ENCODE measurements at places on chromosomes 12 and 14. TPM values are rescaled to one million over a fixed set of nuclear protein-coding genes. Genes with fewer than 3 reads are reported as not detected.

GRCh38 chr12:83156815-83157214 is 470.1 kb downstream of the TMTC2 start:
- H3K27me3 ChIP-seq: no peaks in the 10 kb centered on the region
- DNase-seq: no peak
- no peaks in the 10 kb centered on the region for H3K4me1 ChIP-seq
- no peak overlapping the region for H3K27ac ChIP-seq

DNA sequence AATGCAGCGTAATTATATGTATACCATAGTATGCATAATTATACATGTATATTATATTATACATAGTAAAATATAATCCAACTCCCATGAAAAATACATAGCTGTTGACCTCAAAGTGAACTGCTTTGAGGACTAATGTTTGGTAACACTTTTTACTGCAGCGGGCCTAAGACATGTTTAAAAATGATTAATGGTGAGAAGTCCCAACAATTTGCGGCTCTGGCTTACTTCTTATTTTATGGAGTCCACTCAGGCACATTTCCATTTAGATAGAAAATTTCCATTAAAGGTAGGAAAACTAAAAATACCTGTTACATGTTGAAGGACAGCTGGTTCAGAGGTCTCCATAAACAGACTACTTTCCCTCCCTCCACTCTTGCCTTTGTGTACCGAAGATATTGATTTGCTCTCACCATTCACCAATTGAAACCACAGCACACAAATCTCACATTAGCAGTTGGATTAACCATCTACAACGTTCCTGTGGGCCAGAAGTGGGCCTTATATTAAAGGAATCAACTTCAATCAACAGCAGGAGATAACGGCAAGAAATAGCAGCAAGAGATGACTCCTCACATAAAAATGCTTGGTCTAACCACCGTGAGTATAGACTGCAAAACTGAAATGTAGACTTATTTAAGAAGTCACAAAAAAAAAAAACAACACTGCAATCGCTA is 14.1 kb upstream of the NT5DC3 start:
- H3K27ac ChIP-seq: no peak overlapping the region
- DNase-seq: no peak

DNA sequence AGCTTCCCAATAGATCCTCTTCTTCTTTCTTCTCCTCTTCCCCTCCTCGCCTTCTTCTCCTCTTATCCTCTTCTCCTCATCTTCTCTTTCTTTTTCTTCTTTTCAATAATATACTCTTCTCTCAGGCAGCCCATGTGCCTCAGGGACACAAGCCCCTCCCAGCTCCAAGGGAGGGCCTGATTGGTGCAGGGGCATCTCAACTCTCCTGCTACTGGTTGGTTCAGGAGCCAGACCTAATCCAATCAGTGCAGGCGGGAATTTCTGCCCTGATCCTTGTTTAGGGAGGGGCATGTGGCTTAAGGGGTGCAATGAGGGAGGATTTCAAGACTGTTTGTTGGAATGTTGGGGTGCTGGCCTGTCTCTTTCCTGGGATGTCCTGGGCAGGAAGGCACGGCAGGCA is 9.0 kb downstream of the SERPINA12 start:
- no peak for DNase-seq
- H3K27ac ChIP-seq: no peak overlapping the region
- H3K4me3 ChIP-seq: no peak overlapping the region

DNA sequence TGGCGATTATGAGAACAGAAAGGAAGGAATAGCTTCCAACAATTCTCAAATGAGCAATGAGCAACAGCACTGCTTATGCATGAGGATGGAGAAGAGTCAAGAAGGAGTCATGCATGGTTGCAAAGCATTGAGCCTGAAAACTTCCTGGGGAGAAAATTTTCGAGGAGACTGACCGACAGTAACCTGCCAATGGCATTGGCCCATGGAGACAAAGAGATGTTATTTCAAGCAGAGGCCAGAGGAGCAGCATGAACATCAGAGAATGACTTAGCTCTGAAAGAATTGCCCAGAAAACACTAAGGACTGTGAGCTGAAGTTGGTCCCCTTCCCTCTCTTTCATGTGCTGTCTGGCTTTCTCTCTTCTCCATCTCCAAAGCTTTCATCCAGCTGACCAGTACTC is 343.4 kb downstream of the ADAMTS20 start:
- H3K27ac ChIP-seq: no peak overlapping the region
- no peak for DNase-seq
- H3K27me3 ChIP-seq: no peaks in the 10 kb centered on the region
- H3K4me3 ChIP-seq: no peak overlapping the region
- no peaks in the 10 kb centered on the region for H3K4me1 ChIP-seq

DNA sequence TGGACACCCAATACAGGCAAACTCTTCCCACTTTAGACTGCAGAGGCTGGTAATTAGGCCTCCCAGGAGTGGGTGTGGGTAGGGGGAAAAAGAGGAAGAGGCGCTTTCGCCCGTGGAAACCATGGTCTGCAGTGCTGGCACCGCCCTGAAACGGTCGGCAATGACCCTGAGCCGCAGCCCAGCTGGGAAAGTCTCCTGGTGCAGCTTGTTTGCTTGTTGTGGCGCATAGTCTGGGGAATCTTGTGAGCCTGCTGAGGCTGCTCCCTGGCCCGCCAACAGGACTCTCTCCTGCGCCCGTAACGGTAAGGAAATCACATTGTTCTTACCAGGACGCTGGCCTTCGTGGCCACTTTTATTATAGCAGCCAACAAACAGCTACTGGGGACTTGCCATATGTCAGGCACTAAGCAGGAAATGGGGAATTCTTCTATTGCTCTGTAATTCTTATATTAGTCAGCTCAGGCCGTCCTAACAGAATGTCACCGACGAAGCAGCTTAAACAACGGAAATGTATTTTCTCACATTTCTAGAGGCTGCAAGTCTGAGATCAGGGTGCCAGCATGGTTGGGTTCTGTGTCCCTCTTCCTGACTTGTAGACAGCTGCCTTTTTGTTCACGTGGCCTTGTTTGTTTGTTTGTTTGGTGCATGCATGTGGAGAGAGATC is 52.5 kb upstream of the RIN3 start:
- DNase-seq: no peak
- no peaks in the 10 kb centered on the region for H3K36me3 ChIP-seq
- no peak overlapping the region for H3K27ac ChIP-seq

GRCh38 chr12:40034156-40034555 is 71.7 kb downstream of the SLC2A13 start:
- H3K36me3 ChIP-seq: no peaks in the 10 kb centered on the region
- no peaks in the 10 kb centered on the region for H3K27me3 ChIP-seq
- H3K4me3 ChIP-seq: no peak overlapping the region
- H3K4me1 ChIP-seq: no peaks in the 10 kb centered on the region
- no peak for DNase-seq

The GARIN6 gene
- not detected for total RNA-seq

All from naive thymus-derived CD4-positive, alpha-beta T cell (primary cell).